ENCODE measurements at places on chromosomes 2 and 18. TPM values are rescaled to one million over a fixed set of nuclear protein-coding genes. Genes with fewer than 3 reads are reported as not detected.

DNA sequence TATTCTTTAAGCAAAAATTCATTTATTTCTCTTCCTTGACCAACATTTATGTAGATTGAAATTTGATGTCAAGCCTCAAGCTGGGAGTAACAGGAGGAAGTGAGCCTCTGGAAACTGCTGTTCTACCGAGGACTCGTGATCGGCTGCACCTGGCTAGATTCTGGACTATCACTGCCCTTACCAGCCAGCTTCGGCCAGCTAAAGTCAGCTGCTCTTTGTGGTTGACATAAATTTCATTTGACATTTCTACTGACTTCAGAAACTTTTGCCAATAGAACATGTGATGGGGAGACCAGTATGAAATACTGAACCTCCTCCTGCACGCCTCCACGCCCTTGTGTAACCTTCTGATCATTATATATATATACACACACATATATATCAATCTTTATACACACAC is 74.2 kb upstream of the RGPD5 start:
- peaks cover 5% of the 10 kb centered on the region for H3K27me3 ChIP-seq
- H3K36me3 ChIP-seq, result no peaks in the 10 kb centered on the region
- H3K4me3 ChIP-seq, result no peak overlapping the region
- no peaks in the 10 kb centered on the region for H3K4me1 ChIP-seq
- DNase-seq, result no peak

GRCh38 chr18:68275616-68276015 is 439.3 kb downstream of the TMX3 start:
- no peak overlapping the region for H3K4me3 ChIP-seq
- H3K36me3 ChIP-seq, result no peaks in the 10 kb centered on the region
- H3K27me3 ChIP-seq, result no peaks in the 10 kb centered on the region

The ARHGEF4 gene
- total RNA-seq, result 0.43 TPM

GRCh38 chr2:229627728-229628127 is 86.6 kb downstream of the DNER start:
- H3K27ac ChIP-seq, result no peak overlapping the region
- no peak for DNase-seq
- H3K4me1 ChIP-seq, result no peaks in the 10 kb centered on the region
- no peak overlapping the region for H3K4me3 ChIP-seq

GRCh38 chr2:2812117-2812516 is 481.0 kb upstream of the MYT1L start:
- DNase-seq, result no peak
- H3K4me1 ChIP-seq, result no peaks in the 10 kb centered on the region
- H3K27me3 ChIP-seq, result no peaks in the 10 kb centered on the region
- H3K27ac ChIP-seq, result no peak overlapping the region
- no peak overlapping the region for H3K4me3 ChIP-seq

GRCh38 chr2:71609958-71610357 is 156.6 kb downstream of the DYSF start:
- no peak overlapping the region for H3K4me3 ChIP-seq
- H3K27ac ChIP-seq, result no peak overlapping the region
- H3K4me1 ChIP-seq, result peaks cover under 1% of the 10 kb centered on the region
- H3K27me3 ChIP-seq, result no peaks in the 10 kb centered on the region
- H3K36me3 ChIP-seq, result no peaks in the 10 kb centered on the region

- H3K36me3 ChIP-seq, result no peaks in the 10 kb centered on the region
- no peaks in the 10 kb centered on the region for H3K4me1 ChIP-seq
- no peak overlapping the region for H3K4me3 ChIP-seq
- no peak for DNase-seq
- H3K27ac ChIP-seq, result no peak overlapping the region
Measured at GRCh38 chr2:51071191-51071590, 39.3 kb upstream of the NRXN1 start.

- H3K4me1 ChIP-seq, result no peaks in the 10 kb centered on the region
- no peaks in the 10 kb centered on the region for H3K27me3 ChIP-seq
- no peak overlapping the region for H3K27ac ChIP-seq
- DNase-seq, result no peak
Measured at GRCh38 chr18:76374330-76375281, 120.4 kb downstream of the ZNF516 start.

DNA sequence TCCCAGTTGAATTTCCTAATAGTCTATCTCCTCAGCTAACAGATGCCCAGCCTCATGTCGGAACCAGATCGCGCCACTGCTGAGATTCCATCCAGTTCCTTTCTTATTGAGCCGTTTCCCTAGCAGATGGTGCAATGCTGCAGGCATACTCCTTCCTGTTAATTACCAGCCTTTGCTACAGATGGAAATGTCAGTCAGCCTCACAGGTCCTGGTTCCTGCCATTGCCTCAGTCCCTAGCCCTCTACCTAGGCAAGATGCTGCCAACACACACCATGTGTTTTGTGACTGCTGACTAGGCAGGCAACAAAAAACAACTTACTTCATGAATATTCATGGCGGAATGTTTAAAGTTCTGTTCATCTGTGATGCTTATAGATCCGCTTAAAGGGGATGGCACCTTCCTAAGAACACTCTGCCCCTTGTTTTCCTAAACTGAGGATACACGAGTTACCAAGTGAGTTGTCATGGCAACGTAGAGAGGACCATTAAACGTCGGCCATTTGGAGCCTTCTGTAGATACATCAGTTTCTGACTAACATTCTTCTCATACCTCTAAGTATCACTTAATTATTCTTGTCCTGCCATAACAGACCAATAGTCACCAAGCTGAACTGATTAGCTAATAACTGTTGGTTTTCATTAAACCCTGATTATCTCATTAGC is 749.5 kb downstream of the RNF144A start:
- H3K27me3 ChIP-seq, result no peaks in the 10 kb centered on the region
- H3K36me3 ChIP-seq, result no peaks in the 10 kb centered on the region
- H3K4me1 ChIP-seq, result no peaks in the 10 kb centered on the region
- no peak overlapping the region for H3K4me3 ChIP-seq
- DNase-seq, result no peak

The BOK gene
- total RNA-seq, result 13.0 TPM

The SESTD1 gene
- total RNA-seq, result 37.4 TPM

The CPLX4 gene
- not detected for total RNA-seq

The CXCR4 gene
- 323 TPM for total RNA-seq

GRCh38 chr2:207317378-207317984 is 151.7 kb upstream of the KLF7 start:
- no peaks in the 10 kb centered on the region for H3K4me1 ChIP-seq
- H3K27me3 ChIP-seq, result no peaks in the 10 kb centered on the region
- no peak overlapping the region for H3K4me3 ChIP-seq
- no peak for DNase-seq
- H3K36me3 ChIP-seq, result no peaks in the 10 kb centered on the region

DNA sequence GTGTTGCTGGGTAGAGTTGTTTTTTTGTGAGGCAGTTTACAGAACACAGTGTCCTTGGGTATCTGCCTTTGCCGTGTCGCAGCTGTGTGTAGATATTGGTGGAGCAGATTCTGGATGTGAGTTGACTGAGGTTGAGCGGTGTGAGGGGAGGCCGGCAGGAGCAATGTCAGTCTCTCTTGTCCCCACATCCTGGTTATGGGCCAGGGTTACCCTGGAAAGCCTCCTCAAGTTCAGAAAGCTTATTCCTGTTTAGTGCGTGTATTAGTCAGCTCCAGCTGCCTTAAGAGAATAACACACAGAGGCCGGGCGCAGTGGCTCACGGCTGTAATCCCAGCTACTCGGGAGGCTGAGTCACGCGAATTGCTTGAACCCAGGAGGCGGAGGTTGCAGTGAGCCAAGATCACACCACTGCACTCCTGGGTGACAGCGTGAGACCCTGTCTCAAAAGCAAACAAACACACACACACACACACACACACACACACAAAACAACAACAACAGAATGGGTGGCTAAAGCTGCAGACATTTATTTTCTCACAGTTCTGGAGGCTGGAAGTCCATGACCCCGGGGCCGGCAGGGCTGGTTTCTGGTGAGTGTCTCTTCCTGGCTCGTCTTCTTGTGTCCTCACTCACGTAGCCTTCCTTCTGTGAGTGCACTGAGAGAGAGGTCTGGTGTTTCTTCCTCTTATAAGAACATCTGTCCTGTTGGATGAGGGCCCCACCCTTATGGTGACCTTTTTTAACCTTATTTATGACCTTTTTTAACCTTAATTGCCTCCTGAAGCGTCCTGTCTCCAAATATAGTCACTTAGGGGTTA is 5.1 kb downstream of the NCK2 start:
- peaks cover 49% of the 10 kb centered on the region for H3K4me1 ChIP-seq
- peak overlapping the region; percentile 95 for H3K27ac ChIP-seq
- peaks cover 24% of the 10 kb centered on the region for H3K36me3 ChIP-seq
- H3K4me3 ChIP-seq, result peak overlapping the region; percentile 77

- no peak overlapping the region for H3K27ac ChIP-seq
- no peaks in the 10 kb centered on the region for H3K36me3 ChIP-seq
- H3K4me3 ChIP-seq, result no peak overlapping the region
- no peaks in the 10 kb centered on the region for H3K4me1 ChIP-seq
- DNase-seq, result no peak
Measured at GRCh38 chr2:121273116-121273515, 11.9 kb downstream of the TFCP2L1 start.

GRCh38 chr2:133235968-133236367 is 332.3 kb downstream of the NCKAP5 start:
- no peaks in the 10 kb centered on the region for H3K36me3 ChIP-seq
- DNase-seq, result no peak
- no peaks in the 10 kb centered on the region for H3K4me1 ChIP-seq
- no peak overlapping the region for H3K4me3 ChIP-seq
- H3K27ac ChIP-seq, result no peak overlapping the region

DNA sequence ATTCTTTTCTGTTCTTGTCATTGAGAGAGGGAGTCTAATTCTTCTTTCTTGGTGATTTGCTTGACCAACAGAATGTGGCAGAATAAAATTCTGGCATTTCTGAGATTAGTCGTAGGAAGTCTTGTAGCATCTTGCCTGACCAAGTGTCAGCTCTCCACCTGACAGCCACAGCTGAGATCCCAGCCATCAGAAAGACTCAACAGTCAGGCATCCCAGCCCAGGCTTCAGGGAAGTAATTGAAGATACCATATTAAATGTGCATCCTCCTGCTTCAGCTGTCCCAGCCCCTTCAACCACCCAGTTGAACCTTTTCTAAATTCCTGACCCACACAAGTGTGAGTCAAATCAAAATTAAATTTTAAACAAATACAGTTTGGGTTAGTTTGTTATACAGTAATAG is 208.3 kb downstream of the PIK3C3 start:
- no peak for DNase-seq
- no peak overlapping the region for H3K27ac ChIP-seq
- no peaks in the 10 kb centered on the region for H3K27me3 ChIP-seq
- H3K4me3 ChIP-seq, result no peak overlapping the region
- no peaks in the 10 kb centered on the region for H3K4me1 ChIP-seq
- H3K36me3 ChIP-seq, result no peaks in the 10 kb centered on the region

GRCh38 chr2:217803653-217803960 is 199.2 kb downstream of the TNS1 start:
- H3K4me3 ChIP-seq, result no peak overlapping the region
- no peak overlapping the region for H3K27ac ChIP-seq
- no peaks in the 10 kb centered on the region for H3K27me3 ChIP-seq
- peaks cover 36% of the 10 kb centered on the region for H3K4me1 ChIP-seq
- no peak for DNase-seq

DNA sequence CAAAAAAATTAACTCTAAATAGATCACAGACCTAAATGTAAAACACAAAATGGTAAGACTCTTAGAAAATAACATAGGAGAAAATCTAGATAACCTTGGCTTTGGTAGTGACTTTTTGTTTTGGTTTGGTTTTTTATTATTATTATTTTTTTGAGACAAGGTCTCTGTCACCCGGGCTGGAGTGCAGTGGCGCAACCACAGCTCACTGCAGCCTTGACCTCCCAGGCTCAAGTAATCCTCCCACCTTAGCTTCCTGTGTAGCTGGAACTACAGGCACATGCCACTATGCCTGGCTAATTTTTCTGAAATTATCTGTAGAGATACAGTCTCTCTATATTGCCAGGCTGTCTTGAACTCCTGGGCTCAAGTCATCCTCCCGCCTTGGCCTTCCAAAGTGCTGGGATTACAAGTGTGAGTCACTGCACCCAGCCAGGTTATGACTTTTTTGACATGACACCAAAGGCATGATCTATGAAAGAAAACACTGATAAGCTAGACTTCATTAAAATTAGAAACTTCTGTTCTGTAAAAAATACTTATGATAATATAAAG is 88.0 kb downstream of the HNRNPLL start:
- H3K27me3 ChIP-seq, result no peaks in the 10 kb centered on the region
- DNase-seq, result no peak
- no peak overlapping the region for H3K4me3 ChIP-seq
- H3K27ac ChIP-seq, result no peak overlapping the region

DNA sequence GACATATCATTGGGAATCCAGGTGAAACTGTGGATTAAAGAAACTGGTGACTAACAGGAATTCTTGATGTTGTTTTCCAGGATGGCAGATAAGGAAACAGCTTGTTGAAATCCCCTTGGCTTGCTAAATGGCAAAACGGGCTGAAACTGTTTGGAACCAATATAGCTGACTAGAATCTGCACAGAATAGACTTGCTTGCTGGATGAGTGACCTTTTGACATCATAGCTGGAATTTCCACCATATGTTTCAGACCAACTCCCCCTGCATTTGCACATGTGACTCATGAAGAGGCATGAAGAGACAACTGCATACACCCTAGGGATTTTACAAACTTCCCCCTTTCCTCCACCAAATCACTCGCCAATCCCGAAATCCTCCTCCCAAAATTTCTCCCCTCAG is 87.7 kb upstream of the LYPD1 start:
- H3K4me1 ChIP-seq, result no peaks in the 10 kb centered on the region
- no peaks in the 10 kb centered on the region for H3K36me3 ChIP-seq
- H3K4me3 ChIP-seq, result no peak overlapping the region
- H3K27me3 ChIP-seq, result no peaks in the 10 kb centered on the region
- no peak overlapping the region for H3K27ac ChIP-seq

The SPHKAP gene
- total RNA-seq, result 8.2 TPM

The ACVR1C gene
- total RNA-seq, result 0.57 TPM

The EFR3B gene
- 4.4 TPM for total RNA-seq
